NCI-H187 treated with DMSO at 0.1 percent for 48 hours (cell line): ENCODE measurements at places on chromosomes 2 and 18.

GRCh38 chr2:96533292-96534073 lies 3.1 kb upstream of the ARID5A start:
- DNase-seq = no peak

- DNase-seq = no peak
Measured at GRCh38 chr2:216539791-216540241, 41.2 kb downstream of the RPL37A start.

DNA sequence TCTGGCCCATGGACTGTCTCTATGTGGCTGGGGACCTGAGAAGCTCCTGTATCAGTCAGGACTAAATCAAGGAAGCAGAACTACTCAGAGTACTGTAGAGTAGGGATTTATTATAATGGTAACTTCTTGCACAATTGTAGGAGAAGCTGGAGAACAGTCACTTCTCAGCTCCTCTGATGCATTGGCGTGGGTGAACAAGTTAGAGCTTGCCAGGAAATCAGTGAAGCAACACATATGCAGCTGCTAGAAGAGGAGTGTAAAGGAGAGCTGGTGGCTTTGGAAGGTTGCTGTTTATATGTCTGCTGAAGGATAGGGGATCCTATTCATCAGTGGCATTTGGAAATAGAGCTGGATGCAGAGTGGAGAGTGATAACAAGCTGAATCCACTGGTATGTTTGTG lies 215.5 kb upstream of the CWC22 start:
- no peak for DNase-seq

DNA sequence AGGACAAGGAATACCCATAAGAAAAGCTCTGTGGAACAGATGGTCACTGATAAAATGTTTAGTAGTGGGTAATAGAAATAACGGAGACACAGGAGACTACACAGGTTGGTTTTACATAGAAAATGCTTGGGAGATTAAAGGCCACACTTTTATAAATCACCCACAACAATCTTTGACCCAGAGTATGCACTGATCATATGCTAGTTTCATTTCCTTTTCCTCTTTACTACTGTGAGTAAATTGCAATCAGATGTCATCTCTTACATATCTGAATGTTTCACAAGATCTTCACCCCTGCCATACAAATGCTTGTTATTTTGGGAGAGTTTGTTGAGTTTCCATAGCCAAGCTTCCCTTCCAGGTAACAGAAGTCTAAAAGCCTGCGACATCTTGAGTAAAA lies 978.4 kb upstream of the KLHL29 start:
- no peak for DNase-seq

DNA sequence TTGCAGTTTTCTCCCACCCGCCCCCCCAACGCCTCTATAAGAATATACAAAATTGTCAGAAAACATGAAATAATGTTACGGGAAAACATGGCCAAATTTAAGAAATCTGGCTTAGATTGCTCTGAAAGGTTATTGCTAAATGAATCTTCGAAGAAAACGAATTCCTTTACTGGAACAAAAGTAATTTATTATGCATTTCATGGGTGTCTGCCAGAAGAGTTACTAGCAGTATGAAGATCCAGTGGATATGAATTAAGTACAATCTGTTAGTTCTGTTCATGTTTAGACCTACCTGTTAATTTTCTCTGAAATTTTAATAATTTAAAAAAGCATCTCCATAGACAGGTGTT lies 21.9 kb downstream of the GATA6 start:
- DNase-seq = no peak

DNA sequence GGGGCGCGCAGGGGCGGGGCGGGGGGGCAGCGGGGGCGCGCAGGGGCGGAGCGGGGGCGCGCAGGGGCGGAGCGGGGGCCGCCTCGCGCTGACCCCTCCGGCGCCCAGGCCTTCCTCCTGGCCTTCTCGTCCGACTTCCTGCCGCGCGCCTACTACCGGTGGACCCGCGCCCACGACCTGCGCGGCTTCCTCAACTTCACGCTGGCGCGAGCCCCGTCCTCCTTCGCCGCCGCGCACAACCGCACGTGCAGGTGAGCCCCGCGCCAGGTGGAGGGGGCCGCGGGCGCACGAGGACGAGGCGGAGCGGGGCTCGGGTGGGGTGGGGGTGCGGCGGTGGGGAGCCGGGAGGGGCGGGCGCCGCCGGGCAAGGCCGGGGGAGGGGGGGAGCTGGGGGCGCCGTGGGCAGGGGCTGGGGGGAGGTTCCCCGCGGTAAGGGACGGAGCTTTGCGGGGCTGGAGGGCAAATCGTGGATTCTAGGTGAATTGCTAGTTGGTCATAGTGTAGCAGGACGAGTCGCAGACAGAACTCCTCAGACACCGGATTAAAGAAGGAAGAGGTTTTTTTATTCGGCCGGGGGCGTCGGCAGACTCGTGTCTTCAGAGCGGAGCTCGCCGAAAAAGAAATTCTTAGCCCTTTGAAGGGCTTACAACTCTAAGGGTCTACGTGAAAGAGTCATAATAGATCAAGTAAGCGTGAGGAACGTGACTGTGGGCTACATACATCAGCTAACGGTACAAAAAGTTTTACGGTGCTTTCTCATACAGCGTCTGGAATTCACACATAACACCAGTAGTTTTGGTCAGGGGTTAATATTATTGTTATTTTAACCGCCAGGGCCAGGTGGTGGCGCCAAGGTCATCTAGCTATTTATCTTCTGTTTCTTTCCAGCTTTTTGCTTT lies 29.9 kb downstream of the ANO7 start:
- no peak for DNase-seq

GRCh38 chr2:179749210-179749609 lies 112.2 kb downstream of the ZNF385B start:
- DNase-seq = no peak

DNA sequence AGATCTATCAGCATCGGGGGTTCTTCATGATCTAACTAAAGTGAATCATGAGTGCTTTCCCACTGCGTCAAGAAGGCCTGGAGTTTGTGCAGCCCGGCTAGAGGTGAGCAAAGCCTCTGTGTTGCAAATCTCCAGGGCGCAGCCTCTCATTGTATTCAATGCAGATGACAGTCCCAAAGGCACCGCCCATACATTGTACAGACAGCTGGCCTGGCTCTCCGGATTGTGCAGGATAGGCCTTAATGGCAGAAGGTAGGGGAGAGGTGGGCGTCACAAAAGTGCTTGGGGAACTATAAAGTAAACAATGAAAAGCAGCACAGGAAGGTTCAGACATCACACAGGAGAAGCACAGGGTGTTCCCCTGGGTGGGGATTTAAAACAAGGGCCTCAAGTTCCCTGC lies 907 bp upstream of the GYPC start:
- DNase-seq = no peak

GRCh38 chr2:109422071-109422757 lies 191.6 kb downstream of the SEPTIN10 start:
- no peak for DNase-seq

GRCh38 chr2:26442301-26442700 lies 35.6 kb downstream of the OTOF start:
- no peak for DNase-seq

- no peak for DNase-seq
Measured at GRCh38 chr2:58865436-58865835, 624.3 kb upstream of the FANCL start.

- no peak for DNase-seq
Measured at GRCh38 chr18:3720159-3720558, 270.2 kb downstream of the TGIF1 start.

DNA sequence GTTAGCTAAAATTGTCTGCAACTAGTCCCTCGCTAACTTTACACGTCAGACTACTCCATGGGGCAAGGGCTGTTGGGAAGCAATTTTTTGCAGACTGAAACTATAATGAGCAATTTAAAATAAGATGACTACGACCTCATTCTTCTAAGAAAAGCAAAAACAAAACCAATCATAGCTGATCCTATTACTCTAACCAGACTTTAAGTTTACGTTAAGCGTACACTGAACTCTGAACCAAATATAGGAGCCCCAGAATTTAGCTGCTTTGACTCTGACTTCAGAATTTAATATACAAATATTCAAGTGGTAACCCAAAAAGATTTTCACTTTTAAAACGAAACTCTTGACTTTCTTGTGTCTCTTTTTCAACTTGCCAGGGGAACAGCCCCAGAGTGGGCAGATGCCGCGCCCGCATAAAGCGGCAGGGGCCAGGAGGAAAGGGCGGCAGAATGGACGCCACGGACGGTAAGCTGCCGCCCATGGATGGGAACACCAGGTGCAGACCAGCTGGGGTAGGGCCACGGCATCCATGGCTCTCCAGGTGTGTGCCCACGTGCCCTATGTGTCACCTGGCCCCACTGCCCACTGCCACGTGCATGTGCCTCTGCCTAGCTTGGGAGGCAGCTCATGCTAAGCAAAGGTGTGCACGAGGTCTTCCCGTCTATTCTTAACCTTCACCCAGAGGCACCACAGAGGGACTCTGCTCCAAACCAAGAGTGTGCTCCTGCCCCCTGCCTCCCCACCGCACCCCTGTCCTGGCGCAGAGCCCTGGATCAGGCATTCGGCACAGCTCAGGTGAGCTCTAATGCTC lies 217.6 kb downstream of the HDAC4 start:
- no peak for DNase-seq

DNA sequence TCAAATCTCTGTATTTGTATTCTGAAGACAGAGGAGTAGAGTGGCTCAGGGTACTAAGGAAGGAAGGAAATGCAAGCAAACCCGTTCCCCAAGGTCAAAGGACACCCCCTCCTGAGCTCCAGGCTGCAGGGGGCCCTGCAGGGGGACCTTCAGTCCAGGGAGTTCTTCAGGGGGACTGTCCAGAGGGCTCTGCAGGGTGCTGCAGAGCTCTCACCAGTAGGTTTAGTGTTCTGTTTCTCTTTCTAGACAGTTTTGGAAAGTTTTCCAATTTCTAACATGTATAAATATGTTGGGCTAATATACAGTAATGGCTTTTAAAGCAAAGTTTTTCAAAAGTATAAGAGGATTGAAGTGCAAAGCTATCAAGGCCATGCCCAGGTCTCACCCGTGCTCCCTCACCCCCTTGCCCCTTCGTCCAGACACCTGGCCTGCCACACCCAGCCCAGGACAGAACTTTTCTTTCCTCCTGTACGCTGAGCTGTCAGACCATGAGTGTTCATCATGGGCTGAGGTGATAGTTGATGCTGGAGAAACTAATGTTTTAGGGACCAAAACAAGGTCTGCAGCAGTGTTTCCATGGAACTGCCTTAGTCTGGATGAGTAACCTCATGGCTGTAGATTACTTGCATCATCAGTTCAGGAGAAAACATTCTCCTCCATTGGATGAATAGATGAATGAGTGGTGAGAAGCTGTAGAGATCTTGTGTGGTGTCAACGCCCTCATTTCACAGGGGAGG lies 134.2 kb downstream of the GLI2 start:
- no peak for DNase-seq

DNA sequence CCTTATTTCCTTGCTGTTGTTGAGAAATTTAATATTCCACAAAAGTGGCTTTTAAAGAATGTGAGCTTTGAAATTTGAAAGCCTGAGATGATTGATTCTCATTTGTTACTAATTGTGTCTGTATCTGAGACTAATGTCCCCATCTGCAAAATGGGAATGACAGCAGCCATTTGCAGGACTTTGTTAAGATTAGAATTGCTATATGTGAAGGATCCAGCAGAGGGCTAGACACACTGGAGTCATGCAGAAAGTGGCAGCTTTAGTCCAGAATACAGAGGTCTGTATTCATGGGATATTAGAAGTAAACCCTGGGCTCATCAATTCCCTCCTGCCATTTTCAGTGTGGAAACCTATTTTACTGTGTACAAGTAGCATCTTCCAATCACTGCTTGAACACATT lies 296.5 kb upstream of the GYPC start:
- no peak for DNase-seq

DNA sequence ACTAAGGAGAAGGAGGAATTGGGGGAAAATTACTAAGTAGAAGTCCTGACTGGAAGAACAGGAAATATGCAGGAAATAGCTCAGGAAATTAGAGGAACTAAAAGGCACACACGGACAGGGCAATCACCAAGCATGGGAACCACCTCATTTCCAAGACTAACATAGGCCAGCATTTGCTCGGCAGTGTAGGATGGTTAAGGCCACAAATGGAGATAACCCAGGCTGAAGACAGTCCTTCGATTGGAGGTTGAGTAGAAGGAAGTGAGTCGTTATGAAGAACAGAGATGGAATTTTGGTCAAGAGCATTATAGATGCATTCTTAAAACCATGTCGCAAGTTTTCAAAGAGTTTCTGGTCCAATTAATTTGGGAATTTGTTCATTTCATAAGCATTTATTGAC lies 401.4 kb downstream of the ALK start:
- DNase-seq = no peak

GRCh38 chr2:210190345-210190744 lies 19.1 kb upstream of the KANSL1L start:
- no peak for DNase-seq

- DNase-seq = no peak
Measured at GRCh38 chr2:74364533-74365505, 15.3 kb downstream of the DCTN1 start.

DNA sequence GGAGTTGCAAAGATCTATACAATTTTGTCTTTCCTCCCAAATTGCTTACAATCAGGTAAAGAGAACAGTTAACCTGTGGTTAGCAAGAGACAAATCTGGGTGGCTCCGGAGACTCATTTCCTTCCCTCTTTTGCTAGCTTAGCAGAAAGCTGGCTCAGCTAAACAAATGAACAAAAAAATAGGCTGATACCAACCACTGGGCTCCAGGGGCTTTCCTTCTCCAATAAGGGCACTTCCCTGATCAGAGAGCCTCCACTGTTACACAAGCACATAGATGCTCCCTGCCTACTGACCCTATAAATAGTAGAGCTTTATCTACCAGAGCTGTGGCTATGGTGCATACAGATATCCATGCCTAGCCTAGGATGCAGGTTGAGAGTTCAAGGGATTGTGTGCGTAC lies 90.1 kb upstream of the ARL5A start:
- DNase-seq = no peak

DNA sequence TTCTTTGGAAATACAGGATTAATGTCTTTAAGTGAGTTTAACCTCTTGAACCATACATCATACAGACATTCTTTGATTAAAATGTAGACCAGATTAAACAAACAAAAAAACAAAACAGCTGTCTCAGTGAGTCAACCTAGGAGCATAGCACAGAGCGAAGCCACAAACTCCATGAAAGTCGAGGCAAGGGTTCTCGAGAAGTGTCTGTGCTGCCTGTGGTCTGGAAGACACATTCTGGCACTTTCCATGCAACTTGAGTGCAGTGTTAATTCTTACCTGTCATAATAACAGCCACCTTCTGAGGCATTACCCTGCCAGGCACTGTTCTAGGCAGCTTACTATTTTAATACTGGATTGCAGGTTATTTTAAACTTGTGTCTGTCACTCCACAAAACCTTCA lies 435.5 kb upstream of the MMADHC start:
- DNase-seq = no peak

DNA sequence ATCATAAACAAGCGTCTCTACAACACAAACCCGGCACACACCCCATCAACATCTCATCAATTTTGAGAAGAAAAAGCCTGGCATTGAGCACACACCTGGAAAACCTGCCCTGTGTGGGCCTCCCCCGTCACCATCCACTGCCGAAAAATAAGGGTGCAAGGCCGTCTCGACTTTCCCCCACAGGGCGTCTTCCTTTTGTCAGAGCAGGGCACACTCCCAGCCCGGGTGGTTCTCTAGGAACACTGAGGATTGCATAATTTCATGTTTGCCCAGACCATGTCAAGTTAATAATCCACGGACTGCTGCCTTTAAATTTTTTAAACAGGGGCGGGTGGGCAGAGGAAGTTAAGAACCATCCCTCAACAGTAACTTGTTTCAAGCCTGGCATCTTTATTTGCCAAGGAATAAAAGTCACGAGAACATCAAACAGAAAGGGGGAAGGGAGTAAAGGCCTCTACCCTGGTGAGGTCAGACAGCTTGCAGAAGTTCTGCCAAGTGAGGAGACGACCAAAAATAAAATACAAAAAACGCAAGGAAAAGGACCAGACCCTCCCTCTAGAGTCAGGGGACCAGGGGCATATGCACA lies 2.1 kb downstream of the TFCP2L1 start:
- DNase-seq = no peak

GRCh38 chr2:74564222-74564621 lies 9.7 kb downstream of the DOK1 start:
- no peak for DNase-seq
